ENCODE measurements at places on chromosomes 4 and X.

- DNase-seq: no peak
Measured at GRCh38 chr4:87120010-87120409, 100.4 kb downstream of the KLHL8 start.

- no peak for DNase-seq
Measured at GRCh38 chr4:159045321-159045720, 57.6 kb upstream of the RAPGEF2 start.

- peak; percentile 14 for DNase-seq
Measured at GRCh38 chr4:74671080-74671698, 123.1 kb downstream of the BTC start.

- DNase-seq: no peak
Measured at GRCh38 chrX:281166-281999, at the start of gene PLCXD1. PLCXD1 (plus strand) TSS chrX:281381; CDS start chrX:284188, 2,807 bp downstream.

DNA sequence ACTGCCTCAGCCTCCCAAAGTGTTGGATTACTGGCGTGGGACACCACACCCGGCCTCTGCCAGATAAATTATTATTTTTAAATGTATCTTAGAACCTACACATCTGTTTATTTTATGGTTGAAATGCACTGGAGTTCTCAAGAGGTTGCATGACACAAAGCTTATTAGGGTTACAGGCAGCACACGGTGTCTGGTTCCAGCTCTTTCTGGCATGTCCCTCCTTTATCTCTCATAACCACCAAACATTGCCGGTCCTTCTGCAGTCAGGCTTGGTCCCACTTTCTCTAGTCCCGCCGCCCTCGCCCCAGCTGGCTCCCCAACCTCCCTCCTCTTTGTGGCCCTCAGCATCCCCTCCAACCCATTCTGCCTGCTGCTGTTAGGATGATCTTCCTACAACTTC, 39.7 kb upstream of the SPRY1 start:
- no peak for DNase-seq

DNA sequence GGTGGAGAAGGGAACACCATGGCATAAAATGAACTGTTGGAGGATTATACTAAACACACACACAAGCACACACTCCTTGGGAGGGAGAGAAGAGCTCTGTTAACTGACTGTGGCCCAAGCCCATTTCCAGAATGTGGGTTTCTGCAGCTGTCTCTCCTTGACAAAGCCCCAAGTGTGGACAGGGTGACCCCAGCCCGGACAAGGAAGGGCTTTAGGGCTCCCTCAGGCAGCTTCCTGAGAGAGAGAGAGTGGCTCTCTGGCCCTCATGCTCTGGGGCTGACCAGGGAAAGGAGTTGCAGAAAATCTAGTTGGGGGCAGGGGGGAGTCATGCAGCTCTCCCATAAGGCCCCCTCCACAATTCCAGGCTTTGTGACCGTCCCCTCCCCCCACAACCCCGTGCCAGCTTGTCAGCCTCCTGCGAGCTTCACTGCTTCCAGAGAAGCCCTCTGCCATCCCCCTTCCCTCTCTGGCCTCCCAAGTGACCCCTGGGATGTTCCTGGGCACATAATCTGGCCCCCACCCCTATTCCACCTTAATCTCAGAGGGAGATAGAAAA, 590 bp downstream of the ARHGEF9 start:
- DNase-seq: no peak

DNA sequence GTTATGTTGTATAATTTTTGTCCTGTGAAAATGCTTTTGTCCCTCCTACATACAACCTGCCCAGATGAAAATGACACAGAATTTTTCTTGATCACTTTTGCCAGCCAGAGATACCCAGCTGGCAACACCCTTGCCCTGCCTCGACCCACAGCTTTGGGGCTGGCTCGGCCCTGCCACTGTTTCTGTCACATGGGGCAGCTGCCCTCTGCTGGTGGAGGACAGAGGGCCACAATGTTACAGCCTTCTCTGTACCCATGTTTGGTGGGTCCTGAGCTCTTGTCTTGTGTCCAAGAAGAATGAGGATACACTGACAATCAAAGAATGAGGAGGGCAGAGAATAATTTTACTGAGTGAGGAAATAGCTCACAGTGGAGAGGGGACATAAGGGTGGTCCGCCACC, 31.1 kb downstream of the BMP15 start:
- DNase-seq: no peak

- DNase-seq: no peak
Measured at GRCh38 chr4:18398661-18399060, 377.1 kb upstream of the LCORL start.

GRCh38 chr4:186170966-186171365, 20.4 kb upstream of the CYP4V2 start:
- no peak for DNase-seq

GRCh38 chr4:15147714-15148113, 145.4 kb downstream of the CPEB2 start:
- DNase-seq: no peak

DNA sequence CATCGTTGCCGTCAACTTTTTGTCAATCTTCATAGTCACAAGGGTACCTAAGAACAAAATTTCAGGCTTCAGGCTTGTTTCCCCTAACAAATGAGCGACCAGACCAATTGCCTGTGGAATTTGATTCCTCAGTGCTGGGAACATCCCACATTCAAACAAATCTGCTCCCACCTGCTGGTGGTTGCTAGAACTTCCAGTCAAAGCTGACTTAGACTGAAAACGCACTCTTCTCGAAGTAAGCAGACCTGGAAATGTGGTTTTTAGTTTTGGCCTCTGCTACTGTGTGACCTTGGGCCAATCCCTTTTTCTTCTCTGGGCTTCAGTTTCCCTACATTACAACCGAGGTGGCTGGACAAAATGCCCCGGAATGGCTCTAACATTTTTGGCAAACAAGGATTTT, 1.8 kb upstream of the GABRQ start:
- no peak for DNase-seq

DNA sequence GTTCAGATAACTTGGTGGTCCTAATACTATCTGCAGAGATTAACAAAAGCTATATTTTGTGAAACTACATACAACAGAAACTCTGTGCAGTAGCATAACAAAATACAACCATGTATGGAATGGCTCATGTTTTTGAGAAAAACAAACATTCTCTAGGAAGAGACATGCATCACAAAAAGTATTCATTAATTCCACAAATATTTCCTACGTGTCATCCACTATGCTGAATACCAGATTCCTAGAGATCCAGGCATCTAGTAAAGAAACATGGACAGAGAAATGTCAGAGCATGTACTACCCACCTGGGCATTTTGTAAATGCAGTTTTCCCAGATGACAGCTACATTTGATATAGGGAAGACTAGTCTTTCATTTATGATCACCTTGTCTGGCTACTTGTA, 248.1 kb downstream of the OPHN1 start:
- no peak for DNase-seq

DNA sequence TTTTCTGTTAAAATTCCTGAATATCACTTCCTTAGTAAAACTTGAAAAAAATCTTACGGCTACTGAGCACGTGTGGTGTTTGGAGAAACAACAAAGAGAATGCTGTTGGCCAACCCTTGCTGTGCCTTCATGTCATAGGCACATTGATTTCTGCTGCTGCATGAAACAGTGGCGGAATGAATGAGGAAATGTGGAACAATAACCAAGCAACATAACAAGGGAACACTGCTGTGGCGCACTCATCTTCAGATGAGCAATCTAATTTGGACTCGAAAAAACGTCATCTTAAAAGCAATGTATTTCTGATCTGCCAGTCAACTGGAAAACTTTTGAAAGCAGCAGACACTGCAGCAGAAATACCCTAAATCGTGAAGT, 51.4 kb downstream of the PROM1 start:
- no peak for DNase-seq

DNA sequence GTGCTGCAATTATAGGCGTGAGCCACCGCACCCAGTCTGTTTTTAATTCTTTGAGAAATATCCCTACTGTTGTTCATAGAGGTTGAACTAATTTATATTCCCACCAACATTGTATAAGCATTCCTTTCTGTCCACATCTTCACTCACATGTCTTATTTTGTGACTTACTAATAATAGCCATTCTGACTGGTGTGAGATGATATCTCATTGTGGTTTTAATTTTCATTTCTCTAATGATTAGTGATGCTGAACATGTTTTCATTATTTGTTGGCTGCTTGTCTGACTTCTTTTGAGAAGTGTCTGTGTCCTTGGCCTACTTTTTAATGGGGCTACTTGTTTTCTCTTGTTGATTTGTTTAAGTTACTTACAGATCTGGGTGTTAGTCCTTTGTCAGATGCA, 310.9 kb upstream of the MAOA start:
- no peak for DNase-seq

DNA sequence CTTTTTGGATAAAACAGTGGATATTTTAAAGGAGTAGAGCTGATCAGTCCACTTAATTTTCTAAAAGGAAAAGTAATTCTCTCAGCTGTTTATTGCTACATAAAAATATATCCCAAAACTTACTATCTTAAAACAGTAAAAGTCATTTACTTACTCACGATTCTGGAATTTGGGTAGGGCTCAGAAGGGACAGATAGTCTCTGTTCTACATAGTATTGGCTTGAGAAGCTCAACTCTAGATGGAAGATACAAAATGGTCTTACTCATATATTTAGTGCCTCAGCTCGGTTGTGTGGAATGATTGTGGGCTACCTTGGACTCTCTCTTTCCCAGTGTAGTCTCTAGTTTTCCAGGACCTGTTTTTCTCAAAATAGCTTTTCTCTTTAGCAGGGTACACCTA, 691.5 kb upstream of the POU3F4 start:
- no peak for DNase-seq

Measured in stimulated activated CD4-positive, alpha-beta T cell treated with anti-CD3 and anti-CD28 coated beads, Interleukin-1b, Interleukin-23, amount 100 ng/mL, for 1 hour (primary cell).